ENCODE measurements at places on chromosomes 7 and 10. TPM values are rescaled to one million over a fixed set of nuclear protein-coding genes. Genes with fewer than 3 reads are reported as not detected.

GRCh38 chr10:92989250-92989649 lies 71.3 kb upstream of the CYP26C1 start:
- DNase-seq, result no peak

- no peak for DNase-seq
These were observed 24.5 kb upstream of the POU6F2 start for GRCh38 chr7:38953227-38953626.

DNA sequence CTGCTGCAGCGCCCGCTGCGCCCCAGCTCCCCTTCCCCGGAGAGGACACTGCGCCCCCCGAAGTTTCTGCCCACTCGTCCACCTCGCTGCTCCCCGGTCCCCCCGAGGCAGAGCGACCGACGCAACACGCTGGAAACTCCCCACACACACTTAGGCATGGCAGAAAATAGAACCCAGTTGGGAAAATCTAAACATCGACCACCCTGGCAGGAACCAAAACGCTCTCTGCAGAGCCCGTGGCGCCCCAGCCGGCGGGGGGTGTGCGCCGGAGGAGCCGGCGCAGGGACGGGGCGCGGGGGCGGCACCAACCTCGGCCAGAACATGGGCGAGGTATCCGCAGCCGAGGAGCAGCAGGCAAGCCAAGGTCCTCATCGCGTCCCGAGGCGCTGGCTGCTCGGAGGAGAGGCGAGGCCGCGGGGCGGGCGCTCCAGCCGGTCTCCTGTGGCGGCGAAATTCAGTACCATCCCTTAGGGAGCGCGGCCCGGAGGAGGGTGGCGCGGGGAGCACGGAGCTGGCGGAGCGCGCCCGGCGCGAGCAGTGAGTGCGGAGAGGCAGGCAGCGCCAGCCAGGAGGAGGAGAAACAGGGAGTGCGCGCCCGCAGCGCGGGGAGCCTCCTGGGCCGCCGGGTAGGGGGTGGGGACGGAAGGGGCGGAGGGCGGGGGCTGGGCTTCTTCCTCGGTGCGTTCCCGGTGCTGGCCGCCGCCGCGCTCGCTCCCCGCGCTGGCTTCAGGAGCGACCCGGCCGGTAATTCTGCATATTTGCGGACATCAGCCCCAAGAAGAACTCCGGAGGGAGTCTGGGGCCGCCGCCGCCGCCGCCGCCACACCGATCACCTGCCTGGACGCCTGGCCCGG lies 789 bp downstream of the PDGFA start:
- no peak for DNase-seq

RBM20 gene
- total RNA-seq, result 2.0 TPM

- no peak for DNase-seq
These were observed 71.0 kb downstream of the SVOPL start for GRCh38 chr7:138630059-138630610.

- DNase-seq, result no peak
These were observed 51.8 kb upstream of the DNAAF5 start for GRCh38 chr7:674454-675410.

- DNase-seq, result no peak
These were observed 110.7 kb downstream of the INPP5A start for GRCh38 chr10:132648072-132648850.

CCM2 gene
- total RNA-seq, result 34.4 TPM

PRKG1 gene
- total RNA-seq, result 1.4 TPM

GRCh38 chr10:46169736-46170135 lies 117.1 kb upstream of the ANTXRL start:
- DNase-seq, result no peak

CCL24 gene
- not detected for total RNA-seq

DNA sequence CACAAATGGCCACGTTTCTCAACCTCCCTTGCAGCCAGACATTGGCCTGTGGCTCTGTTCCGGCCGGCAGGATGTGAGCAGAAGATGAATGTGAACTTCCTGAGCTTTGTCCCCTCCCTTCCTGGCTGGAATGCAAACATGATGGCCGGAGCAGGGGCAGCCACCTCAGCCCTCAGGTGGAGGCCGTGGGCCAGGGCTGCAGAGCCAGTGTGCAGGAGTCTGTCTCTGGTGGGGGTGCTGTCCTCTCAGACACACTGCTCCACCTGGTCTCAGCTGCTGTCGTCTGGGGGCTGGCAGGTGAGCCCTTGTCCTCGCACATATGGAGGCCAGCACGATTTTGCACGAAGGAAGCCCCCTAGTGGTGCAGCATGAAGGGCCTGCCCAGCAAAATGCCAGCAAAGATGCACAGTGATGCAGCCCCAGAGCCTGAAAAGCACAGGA lies 25.3 kb upstream of the PWWP2B start:
- DNase-seq, result peak; percentile 15

LOXL4 gene
- 1.3 TPM for total RNA-seq

DNA sequence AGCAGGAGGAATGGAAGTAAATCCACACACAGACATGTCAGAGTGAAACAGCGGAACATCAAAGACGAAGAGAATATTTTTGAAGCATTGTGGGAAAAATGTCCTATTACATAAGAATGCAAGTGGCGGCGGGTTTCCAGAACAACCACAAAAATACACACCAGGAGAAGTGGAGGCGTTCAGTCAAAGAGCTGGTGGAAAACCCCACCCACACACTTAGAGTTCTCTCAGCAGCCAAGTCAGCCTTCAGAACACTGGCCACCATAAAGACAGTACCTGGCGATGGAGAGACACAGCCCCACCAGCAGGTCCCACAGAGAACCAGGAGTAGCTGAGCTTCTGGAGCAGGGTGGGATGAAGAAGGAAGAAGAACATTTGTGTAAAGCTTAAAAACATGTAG lies 23.7 kb downstream of the NKX6-2 start:
- no peak for DNase-seq

DNA sequence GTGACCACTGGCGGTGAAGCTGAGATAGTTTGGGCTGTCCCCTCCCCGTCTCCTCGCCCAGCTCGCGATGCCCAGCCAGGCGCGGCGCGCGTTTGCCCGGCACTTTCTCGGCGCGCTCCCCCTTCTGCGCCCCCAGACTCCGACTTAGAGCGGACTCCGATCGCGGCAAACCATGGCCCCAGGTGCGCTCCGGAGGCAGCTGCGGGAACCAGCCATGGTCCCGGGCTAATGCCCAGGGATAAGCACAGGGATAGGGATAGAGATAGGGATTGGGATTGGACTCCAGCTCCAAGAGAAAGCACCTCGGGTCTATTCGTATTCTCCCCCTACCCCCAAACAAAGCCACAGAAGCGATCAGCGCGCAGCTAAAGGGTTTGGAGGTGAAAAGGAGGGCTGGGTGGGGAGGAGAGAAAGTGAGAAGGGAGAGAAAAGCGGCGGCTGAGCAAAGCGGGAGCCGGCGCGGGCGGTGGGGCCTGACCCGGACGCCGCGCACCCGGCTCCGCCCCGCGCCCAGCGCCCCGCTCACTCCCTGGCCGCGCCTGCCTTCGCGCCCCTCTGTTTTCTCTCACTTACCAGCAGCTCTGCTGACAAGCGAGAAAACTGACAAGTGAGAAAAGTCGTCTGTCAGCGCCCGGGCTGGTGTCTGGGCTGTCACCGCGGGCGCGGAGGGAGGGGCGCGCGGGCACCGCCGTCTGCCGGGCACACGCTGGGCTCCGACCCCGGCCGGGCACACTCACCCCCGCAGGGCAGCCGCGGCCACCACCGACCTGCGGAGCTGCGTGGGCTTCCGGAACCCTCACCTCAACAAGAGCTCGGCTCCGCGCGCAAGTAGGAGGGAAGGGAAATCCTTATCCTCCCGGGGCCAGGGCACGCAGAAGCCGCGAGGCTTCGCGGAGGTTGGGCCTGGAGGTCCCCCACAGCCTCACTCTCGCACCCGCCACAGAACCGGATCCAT lies at the start of gene PDE1C:
PDE1C (minus strand) TSS at position 2 of the 955 bp plus-strand sequence.
- DNase-seq, result no peak

DNA sequence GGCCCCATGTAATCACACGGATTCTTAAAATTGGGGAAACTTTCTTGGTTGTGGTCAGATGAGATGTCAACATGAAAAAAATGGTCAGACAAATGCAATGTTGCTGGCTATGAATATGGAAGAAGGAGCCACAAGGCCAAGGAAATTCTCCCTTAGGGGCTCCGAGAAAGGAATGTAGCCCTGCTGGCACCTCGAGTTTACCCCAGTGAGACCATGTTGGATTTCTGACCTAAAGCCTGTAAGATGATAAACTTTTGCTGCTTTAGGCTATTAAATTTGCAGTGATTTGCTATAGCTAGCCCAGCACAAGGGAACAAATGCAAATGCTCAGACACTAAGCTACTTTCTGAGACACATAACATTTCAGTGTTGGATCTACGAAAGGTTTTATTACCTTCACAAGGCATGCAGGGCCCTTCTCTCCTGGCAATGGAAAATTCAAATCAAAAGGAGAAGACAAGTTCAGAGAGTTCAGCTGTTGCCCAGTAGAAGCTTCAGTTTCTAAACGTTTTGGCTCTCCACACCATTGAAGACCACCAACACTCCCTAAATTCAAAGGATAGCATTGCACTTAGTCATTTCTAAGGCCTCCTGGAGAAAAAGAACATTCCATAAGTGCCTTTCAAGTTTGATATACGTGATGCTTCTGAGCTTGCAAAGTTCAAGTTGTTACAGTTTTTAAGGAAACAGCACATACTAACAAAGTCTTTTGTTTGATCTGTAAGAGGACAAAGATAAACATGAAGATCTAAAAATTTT lies 23.4 kb downstream of the MCMBP start:
- DNase-seq, result no peak

DNA sequence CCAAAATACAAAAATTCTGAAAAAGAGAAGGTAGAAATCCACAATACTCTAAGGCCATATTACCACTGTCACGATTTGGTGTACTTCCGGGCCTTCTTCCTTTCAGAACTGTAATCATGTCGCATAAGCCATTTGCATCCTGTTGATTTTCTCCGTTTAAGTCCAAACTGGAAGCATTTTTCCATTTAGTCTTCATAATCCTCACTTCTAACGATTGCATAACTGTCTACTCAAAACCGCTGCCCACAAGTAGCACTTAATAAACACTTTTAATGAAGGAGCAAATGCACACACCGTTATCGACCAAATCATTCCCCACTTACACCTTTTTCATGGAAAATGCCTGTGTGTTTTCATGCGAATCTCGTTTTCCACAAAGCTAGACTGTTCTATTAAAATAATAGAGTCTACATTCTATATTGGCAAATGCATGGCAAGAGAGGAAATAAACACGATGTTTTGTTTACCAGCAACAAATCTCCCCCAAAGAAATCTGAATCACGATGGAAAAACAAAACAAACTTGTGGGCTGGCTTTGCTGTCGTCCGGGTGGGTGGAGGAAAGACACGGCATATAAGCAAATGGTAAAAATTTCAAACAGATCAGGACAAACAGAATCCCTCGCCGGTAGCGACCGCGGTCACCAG lies 1.0 kb downstream of the ATE1 start:
- no peak for DNase-seq
